ENCODE measurements at places on chromosomes 2 and 18.

DNA sequence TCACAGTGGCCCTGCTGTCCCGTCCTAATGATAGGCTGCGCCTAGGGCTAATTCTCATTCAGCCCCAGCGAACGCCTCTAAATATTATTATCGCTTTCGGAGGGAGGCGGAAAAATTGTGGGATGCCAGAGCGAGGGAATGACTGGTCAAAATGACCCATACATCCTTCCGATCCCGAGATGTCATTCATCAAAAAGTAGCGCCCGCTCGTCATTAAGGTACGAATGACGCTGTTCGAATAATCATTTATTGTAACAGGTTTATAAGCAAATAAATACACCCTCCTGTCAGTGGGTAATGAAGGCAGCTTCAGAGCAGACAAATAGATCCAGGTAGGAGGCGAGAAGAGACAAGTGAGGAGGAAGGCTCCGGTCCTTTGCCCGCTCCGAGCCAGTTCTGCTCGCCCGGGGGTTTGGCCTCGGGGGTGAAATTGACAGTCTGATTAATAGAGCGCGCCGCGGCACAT, at the start of gene EVX2:
EVX2 (minus strand) TSS at position 167 of the 466 bp plus-strand sequence. CDS start 186 bp downstream, outside the sequence.
- no peak for DNase-seq

GRCh38 chr2:135256531-135257260, 204.6 kb downstream of the RAB3GAP1 start:
- no peak for DNase-seq

GRCh38 chr2:215361211-215361875, 49.5 kb downstream of the ATIC start:
- DNase-seq = no peak

- no peak for DNase-seq
Measured at GRCh38 chr18:73848656-73849055, 299.0 kb downstream of the FBXO15 start.

GRCh38 chr2:69769272-69769671, 27.3 kb downstream of the ANXA4 start:
- no peak for DNase-seq

DNA sequence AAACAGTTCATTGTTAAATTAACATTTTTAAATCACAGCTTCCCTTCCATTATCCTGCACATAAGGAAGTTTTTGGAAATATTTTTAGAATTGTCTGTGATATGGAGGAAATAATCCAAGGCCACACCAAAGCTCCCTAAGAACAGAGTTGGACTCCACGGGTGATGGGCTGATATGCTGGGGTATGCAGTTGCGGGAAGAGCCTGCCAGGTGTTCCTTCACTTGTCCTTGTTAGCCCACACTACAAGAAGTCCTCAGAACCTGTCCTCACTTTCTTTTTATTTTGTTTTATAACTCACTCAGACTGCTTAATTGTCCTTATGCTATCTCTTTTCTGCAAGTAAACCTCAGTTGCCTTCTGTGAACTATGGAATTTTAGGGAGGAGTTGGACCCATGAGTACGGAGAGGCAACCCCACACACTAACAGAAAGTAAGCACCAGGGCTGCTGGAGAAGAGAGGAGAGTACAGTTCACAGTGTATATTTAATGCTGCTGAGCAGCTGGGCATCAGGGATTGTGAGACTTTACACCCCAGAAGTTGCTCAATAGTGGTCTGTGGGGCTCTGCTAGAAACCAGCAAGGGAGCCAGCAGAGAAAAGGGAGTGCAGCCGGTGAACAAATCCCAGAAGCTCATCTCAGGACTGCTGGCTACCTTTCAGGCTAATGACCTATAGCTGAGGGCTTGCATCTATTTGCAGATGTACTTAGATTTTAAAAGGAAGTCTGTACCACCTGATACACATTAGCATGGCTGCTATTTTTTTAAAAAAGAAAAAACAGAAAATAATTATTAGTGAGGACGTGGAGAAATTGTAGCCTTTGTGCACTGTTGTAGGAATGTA, 280.1 kb upstream of the STON1 start:
- no peak for DNase-seq

DNA sequence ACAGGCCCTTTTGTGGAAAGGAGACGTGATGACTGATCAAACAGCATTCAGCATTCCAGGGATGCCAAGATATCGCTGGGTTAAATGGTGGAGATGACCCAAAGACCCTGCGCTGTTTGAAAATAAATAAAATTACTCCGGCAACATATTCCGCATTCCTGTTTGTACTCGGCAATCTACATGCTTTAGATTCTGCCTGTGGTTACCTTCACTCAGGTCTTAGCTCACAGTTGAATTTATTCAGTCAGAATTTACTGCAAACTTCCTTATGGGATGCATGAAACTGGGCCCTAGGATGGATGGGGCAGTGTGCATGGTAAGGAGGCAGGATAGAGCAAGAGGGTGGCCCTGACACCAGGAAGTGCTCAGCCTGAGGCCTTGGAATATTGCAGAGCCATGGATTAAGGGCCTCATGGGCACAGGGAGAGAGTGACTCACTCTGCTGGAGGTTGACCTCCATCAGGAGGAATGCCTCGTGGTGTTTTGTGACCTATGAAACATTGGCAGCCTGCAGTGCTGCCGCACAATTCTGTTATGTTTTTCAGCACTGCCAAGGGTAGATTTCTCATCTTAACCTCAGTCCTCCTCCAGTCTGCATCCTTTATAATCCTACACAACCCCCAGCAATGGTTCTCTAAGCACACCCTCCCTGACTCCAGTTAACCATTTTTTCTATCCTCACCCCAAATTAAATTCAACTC, 321.4 kb downstream of the IRS1 start:
- DNase-seq = no peak

- DNase-seq = no peak
Measured at GRCh38 chr18:9153256-9153655, 16.7 kb downstream of the ANKRD12 start.

- peak; percentile 47 for DNase-seq
Measured at GRCh38 chr18:70781860-70782453, 493.1 kb downstream of the SOCS6 start.

- DNase-seq = no peak
Measured at GRCh38 chr2:57333221-57333620, 713.4 kb upstream of the VRK2 start.

GRCh38 chr2:71389384-71390072, 57.9 kb downstream of the ZNF638 start:
- DNase-seq = no peak

DNA sequence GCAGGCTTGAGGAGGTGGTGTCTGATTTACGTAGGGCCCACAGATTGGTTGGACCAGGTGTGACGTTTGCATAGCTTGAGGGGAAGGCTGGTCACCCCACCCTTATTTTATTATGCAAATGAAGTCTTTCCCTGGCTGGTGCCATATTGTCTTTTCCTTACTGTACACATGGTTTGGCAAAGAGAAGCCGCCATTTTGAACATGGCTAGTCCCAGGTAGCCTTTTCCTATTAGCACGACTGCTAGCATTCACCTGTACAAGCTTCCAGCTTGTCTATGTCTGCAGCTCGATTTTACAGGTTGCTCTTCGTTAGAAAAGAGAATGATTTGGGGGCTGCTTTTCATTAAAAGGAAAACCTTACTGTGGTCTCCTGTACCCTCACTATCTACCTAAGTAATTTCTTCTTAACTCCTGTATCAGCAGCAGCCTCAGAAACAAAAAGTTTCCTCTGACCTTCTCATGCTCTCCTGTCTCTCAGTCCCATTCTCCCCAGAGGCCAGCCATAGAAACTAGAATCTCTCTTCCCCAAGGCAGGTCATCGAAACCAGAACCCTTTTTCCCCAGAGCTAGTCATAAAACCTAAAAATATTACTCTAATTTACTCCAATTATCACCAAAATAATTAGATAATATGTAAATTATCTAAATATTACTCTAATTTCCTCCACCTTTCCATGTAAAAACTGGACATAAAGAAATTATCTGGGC, 151.8 kb downstream of the B3GNT2 start:
- no peak for DNase-seq

- DNase-seq = no peak
Measured at GRCh38 chr2:37405781-37406180, 61.4 kb downstream of the QPCT start.

DNA sequence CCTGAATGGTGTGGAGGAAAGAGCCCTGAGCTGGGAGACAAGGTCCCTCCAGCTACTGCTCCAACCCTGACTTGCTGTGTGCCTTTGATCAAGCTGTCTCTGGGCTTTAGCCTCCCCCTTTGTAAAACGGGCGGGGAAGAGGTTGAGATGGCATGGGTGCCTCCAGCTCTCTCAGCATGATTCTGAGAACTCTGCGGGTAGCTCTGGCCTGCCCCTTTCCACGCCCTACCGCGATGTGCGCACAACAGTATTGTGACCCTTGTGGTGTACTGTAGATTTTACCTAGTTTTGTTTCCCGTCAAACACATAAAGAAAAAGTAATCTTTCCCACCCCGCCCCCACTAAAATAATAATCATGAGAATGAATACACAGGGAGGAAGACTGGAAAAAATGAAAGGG, 5.3 kb downstream of the CD8A start:
- no peak for DNase-seq

GRCh38 chr2:53114991-53115390, 652.6 kb upstream of the CHAC2 start:
- no peak for DNase-seq

GRCh38 chr18:64991102-64991501, 759.7 kb upstream of the CDH7 start:
- DNase-seq = no peak

GRCh38 chr18:79221136-79221535, 151.9 kb downstream of the ATP9B start:
- no peak for DNase-seq

GRCh38 chr2:121319941-121320340, 34.9 kb upstream of the TFCP2L1 start:
- DNase-seq = no peak

DNA sequence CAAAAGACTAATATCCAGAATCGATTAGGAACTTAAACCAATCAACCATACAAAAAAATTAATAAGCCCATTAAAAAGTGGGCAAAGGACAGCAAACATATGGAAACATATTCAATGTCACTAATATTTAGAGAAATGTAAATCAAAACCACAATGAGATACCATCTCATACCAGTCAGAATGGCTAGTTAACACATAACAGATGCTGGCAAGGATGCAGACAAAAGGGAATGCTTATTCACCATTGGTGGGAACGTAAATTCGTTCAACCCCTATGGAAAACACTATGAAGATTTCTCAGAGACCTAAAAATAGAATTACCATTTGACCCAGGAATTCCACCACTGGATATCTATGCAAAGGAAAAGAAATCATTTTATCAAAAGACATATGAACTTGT, 468.2 kb upstream of the ST6GAL2 start:
- no peak for DNase-seq

DNA sequence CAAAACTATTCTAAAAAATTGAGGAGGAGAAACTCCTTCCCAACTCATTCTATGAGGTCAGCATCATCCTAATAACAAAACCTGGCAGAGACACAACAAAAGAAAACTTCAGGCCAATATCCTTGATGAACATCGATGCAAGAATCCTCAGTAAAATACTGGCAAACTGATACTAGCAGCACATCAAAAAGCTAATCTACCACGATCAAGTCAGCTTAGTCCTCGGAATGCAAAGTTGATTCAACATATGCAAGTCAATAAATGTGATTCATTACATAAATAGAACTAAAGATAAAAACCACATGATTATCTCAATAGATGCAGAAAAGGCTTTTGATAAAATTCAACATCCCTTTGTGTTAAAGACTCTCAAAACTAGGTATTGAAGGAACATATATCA, 63.1 kb downstream of the EHBP1 start:
- DNase-seq = no peak

DNA sequence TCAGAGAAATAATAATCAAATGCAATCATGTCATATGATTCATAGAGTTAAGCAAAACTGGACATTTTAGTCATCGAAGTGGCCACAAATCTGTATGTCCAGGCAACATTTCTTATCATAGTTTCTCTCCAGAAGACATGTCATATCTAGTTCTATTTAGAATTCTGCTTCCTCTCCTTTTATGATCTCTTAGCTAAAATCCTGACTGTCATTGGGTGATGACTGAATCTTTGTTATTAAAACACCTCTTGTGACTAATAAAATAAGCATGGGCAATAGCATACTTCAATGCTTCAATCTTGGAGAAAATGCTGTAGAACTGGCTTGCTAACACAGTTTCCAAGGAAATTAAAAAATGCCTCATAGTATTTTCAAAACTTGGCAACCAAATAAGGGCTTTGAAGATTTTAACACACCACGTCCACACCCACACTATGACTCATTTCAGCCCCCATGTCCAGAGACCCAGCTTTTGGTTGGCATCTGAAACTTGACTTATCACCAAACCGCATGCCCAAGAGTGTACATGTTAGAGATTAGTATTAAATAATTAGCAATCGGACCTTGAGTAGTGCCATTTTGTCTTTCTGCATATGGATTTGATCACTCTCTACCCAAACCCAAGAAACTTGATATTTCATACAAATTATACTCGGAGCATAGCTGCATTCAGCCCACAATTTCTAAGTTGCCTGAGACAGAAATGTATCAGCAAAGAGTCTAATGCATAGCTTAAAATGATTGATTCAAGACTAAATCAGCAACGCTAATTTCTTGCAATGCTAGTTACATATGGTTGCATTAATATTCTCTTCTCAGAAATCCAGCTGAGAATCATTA, 106.5 kb upstream of the ETAA1 start:
- no peak for DNase-seq

- no peak for DNase-seq
Measured at GRCh38 chr2:62348700-62349099, 152.8 kb downstream of the B3GNT2 start.

DNA sequence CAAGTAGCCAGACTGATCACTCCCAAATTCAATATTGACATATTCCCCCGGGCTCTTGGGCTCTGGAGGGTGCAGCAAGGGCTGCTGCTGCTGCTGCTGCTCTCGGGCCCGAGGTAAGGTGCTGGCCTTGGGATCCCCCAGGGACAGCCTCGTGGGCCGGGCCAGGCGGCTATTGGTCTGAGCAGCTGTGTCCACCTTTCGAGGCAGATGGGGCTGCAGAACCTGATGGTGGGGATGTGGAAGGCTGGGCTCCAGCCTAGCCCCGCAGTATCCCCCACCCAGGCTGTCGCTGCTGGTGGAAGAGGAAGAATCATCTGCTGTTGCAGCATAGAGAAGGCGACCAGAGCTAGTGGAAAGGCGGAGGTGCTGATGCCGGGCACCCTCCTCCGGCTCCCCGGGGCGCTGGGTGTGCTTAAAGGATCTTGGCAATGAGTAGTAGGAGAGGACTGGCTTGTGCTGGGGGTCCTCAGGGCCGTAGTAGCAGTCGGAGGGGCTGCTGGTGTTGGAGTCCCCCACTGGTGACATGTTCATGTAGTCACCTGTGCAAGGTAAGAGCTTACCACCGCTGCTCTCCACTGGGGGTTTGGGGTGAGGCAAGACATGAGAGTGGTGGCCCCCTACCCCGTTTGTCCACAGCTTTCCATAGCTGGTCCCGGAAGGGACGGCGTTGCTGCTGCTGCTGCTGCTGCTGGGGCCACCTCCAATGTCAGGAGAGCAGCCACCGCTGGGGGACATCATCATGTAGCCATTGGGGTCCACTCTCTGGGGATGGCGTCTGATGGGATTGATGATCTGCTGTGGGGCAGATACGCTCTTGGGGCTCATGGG, 3.4 kb downstream of the IRS1 start:
- no peak for DNase-seq

DNA sequence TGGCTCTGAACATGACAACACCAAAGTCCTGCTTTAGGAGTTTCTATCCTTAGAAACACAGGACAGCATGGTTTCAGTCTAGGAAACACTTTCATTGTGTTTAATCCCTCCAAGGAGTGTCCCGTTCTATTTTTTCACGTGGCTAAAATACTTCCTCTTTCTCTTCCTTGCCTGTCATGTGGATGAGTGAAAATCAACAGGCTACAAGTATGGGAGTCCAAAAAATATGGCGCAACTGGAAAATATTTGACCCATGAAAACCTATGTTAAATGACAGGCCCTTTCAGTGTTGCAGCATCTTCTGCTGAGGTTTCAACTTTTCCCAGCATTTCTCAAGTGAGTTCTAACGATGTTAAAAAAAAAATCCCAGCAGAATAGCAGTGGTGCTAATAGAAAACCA, 146.3 kb downstream of the LAMA3 start:
- no peak for DNase-seq
